ENCODE measurements at places on chromosomes 7 and 10. TPM values are rescaled to one million over a fixed set of nuclear protein-coding genes. Genes with fewer than 3 reads are reported as not detected.

DNA sequence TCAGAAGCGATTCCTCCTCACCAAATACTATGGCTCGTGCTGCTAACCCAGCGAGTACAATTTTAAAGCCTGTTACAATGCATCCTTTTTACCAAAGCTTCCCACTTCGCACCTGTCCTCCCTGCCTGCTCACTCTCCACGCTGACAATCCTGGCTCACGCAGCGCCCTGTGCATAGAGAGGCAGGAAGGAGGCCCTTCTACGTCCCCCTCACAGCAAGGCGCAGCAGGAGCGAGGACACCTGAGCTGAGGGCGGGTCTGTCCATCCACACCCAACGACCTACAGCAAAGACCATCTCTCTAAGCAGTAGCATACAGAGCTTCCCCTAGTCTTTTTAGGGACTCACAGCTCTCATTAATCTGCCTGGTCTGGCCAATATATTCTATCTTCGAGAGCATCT lies 46.0 kb downstream of the MKI67 start:
- peak overlapping the region; percentile 19 for H3K27ac ChIP-seq
- no peak overlapping the region for H3K4me3 ChIP-seq
- H3K4me1 ChIP-seq: no peaks in the 10 kb centered on the region
- no peak for DNase-seq

DNA sequence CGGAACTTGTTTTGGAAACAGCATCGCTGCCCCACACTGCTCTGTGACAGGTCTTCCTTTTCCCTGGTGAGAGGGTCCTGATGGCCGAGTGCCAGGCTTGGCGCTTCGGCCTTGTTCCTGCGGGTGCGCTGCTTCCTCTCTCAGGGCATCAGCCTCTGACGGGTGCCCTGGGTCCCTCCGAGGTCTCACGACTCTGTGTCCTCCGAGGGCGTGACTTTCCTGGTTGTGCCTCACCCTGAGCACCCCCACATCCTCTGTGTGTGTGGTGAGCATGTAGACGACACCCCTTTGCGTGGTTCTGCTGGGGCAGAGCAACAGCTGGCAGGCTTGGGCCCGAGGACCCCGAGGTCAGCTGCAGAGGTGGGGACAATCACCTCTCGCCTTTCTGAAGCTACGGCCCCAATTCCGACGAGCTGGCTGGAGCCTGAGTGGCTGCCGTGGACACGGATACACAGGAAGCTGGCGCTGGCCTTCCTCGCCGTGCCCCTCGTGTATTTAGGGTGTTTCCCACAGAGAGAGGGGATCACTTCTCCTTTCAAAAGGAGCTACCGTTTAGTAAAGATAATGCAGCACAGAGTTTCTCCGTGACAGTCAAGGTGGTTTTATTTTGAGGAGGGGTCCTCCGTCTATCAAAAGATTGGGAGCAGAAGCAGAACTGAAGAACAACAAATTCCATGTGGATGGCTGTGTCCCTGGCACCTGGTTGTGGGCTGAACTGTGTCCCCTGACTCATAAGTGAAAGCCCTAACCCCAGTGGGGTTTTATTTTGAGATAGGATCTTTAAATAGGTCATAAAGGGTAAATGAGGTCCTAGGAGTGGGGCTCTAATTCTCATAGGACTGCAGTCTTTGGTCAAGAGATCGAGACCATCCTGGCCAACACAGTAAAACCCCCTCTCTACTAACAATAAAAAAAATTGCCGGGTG lies 36.2 kb upstream of the PITRM1 start:
- DNase-seq: no peak
- no peaks in the 10 kb centered on the region for H3K36me3 ChIP-seq
- no peaks in the 10 kb centered on the region for H3K4me1 ChIP-seq
- peaks cover 35% of the 10 kb centered on the region for H3K27me3 ChIP-seq
- no peak overlapping the region for H3K27ac ChIP-seq

DNA sequence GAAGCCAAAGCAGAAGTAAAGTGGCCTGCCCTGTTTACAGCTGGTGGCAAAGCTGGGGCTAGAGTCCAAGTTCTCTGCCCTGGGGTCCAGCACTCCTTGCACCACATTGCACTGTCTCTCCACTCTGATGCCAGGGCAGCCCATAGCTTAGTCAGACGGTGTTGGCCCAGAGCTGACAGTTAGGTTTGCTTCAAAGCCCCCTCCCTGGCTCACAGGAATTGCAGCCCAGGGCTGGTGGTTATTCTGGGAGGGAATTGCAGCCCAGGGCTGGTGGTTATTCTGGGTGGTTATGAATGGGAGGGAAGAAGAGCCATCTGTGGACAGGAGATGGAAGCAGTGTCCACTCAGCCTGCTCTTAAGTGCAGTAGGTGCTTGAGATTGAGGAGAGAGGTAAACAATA lies 88.9 kb downstream of the SCRN1 start:
- peaks cover 8% of the 10 kb centered on the region for H3K27me3 ChIP-seq
- peaks cover 3% of the 10 kb centered on the region for H3K36me3 ChIP-seq
- H3K4me3 ChIP-seq: no peak overlapping the region
- peaks cover 5% of the 10 kb centered on the region for H3K4me1 ChIP-seq
- DNase-seq: no peak

DNA sequence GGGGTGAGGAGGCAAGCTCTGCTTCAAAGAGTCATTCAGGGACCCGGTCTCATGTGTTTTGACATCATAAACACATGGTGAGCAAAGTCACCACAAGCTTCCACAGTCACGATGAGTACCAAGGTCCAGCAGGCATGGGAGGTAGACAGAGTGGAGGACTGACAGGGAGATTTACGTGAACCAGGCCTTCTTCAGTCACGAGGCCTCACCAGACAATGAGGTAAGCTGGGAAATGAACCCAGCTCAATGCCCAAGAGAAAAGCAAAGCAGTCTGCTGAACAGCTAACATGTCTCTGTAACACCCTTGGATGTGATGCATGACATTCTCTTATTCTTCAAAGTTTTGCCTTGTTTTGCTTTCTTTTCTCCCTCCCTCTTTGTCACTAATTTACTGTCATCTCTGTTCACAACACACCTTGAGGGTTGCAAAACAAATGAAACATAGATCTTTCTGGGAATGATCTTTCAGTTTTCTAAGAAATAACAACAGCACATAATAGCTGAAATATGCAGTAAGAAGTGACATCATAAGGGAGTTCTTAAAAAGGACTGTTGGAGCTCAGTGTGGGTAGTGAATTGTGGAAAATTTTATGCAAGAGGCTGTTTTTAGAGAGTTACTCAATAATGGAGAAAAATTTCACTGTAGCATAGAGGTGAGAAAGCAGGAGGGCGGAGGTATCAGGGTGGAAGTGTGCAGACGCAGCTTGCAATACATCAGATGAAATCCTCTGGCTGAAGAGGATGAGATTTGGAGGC lies 9.0 kb downstream of the PPP1R17 start:
- no peaks in the 10 kb centered on the region for H3K4me1 ChIP-seq
- no peak overlapping the region for H3K4me3 ChIP-seq
- H3K27me3 ChIP-seq: no peaks in the 10 kb centered on the region
- no peak for DNase-seq

- peak overlapping the region; percentile 49 for H3K27ac ChIP-seq
- no peak overlapping the region for H3K4me3 ChIP-seq
- H3K27me3 ChIP-seq: no peaks in the 10 kb centered on the region
- H3K4me1 ChIP-seq: peaks cover 25% of the 10 kb centered on the region
- H3K36me3 ChIP-seq: peaks cover 23% of the 10 kb centered on the region
Observed at GRCh38 chr7:155769701-155770100, 42.6 kb downstream of the SHH start.

DNA sequence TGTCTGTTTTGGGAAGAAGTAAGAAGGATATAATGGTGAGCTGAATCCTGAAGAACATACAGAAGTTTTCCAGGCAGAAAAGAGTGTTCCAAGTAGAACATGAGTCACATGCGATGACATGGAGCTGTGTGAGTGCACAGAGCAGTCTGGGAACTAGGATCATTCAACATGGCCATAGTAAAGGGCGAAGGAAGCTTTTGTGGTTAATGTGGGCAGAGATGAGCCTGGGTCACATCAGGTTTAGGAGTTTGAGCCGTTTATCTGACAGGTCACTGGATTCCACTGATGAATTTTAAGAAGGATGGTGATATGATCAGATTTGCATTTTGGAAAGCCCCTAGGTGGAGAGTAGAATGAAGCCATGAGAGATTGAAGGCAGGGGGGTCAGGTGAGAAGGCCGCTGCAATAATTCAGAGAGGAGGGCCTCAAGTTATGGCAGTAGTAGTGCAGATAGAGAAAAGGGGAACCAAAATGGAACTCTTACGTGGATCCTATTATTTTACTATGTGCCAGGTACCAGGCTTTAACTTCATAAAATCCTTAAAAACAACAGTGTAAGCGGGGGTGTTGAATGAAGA lies 171.3 kb downstream of the RNLS start:
- H3K4me1 ChIP-seq: peaks cover 9% of the 10 kb centered on the region
- peaks cover 4% of the 10 kb centered on the region for H3K36me3 ChIP-seq
- DNase-seq: no peak
- no peak overlapping the region for H3K27ac ChIP-seq
- no peak overlapping the region for H3K4me3 ChIP-seq

DNA sequence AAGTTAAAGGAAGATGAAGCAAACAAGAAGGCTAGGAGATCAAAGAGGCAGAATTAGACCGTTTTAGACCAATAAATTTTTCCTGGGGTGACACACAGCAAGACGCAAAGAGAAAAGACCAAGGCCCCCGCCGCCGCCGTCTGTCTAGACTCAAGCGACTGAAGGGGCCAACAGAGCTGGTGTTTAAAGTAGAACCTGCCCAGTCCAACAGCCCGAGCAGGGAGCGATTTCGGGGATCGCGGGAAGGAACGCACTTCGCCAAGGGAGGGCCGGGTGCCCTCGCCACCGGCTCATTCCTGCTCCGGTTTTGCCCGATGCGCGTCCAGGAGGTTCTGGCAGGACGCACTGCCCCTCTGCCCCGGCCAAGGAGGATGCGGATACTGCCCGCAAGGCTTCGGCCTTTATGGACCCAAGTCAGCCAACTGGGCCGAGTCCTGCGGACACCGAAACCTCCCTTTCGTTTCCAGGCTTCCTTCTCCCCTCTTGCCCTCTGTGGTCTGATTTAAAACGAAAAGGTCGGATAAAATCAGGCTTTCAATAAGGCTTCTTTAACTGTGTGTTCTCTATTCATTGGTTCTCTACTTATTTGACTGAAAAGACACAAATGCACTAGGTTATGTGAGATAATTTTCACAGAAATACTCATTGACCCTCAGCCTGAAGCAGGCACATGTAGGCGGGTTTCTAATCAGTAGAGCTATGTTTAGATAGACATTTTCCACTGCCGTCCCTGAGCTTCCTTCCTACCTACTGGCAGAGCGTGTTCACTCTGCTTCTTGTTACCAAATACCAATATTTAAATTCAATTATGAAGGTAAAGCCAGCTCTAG lies 2.2 kb upstream of the HOXA7 start:
- peaks cover 26% of the 10 kb centered on the region for H3K4me1 ChIP-seq
- no peaks in the 10 kb centered on the region for H3K36me3 ChIP-seq
- H3K27me3 ChIP-seq: peaks cover 87% of the 10 kb centered on the region
- H3K4me3 ChIP-seq: peak overlapping the region; percentile 18
- no peak for DNase-seq

GRCh38 chr7:22872096-22872807 lies 49.6 kb upstream of the TOMM7 start:
- no peak for DNase-seq
- no peaks in the 10 kb centered on the region for H3K27me3 ChIP-seq
- peaks cover 9% of the 10 kb centered on the region for H3K36me3 ChIP-seq
- no peak overlapping the region for H3K27ac ChIP-seq
- peaks cover 10% of the 10 kb centered on the region for H3K4me1 ChIP-seq
- H3K4me3 ChIP-seq: no peak overlapping the region

DNA sequence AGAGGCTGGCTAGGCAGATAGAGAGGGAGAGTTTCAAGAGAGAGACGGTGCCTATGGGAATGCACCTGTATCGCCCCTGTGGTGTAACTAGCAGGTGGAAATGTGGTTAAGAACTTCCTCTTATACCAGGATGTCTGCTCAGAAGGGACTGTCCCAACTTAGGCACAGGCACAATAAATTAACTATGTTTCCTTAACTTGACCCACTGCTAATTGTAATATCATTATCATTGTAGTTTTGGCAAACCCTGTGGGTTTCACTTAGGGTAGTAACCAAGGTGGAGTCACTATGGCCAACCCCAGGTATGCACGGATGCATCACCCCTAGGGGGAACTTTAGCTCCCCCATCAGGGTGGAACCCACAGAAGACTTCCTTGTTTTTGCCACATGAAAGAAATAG lies 455.7 kb downstream of the DGKB start:
- no peaks in the 10 kb centered on the region for H3K36me3 ChIP-seq
- H3K27ac ChIP-seq: no peak overlapping the region
- no peak overlapping the region for H3K4me3 ChIP-seq
- peaks cover 4% of the 10 kb centered on the region for H3K4me1 ChIP-seq
- no peaks in the 10 kb centered on the region for H3K27me3 ChIP-seq

- H3K4me3 ChIP-seq: peak overlapping the region; percentile 74
- peak overlapping the region; percentile 89 for H3K27ac ChIP-seq
- peaks cover 8% of the 10 kb centered on the region for H3K36me3 ChIP-seq
- H3K4me1 ChIP-seq: peaks cover 29% of the 10 kb centered on the region
- no peak for DNase-seq
Observed at GRCh38 chr10:114024876-114025610, 18.6 kb upstream of the ADRB1 start.

GRCh38 chr10:121262774-121263430 lies 335.3 kb downstream of the FGFR2 start:
- H3K27ac ChIP-seq: no peak overlapping the region
- H3K36me3 ChIP-seq: no peaks in the 10 kb centered on the region
- no peaks in the 10 kb centered on the region for H3K27me3 ChIP-seq
- DNase-seq: no peak
- H3K4me1 ChIP-seq: no peaks in the 10 kb centered on the region
- no peak overlapping the region for H3K4me3 ChIP-seq

DNA sequence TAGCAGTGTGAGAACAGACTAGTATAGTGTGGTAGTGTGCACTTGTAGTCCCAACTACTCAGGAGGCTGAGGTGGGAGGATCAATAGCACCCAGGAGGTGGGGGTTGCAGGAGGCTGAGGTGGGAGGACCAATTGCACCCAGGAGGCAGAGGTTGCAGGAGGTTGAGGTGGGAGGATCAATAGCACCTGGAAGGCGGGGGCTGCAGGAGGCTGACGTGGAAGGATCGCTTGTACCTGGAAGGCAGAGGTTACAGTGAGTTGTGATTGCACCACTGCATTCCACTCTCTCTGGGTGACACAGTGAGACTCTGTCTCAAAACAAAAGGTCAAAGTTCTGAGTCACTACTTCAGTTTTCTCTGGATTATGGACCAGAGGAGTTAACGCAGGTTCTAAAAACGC lies 22.6 kb upstream of the DIP2C start:
- H3K27ac ChIP-seq: no peak overlapping the region
- H3K4me1 ChIP-seq: no peaks in the 10 kb centered on the region
- no peak overlapping the region for H3K4me3 ChIP-seq
- no peak for DNase-seq
- H3K36me3 ChIP-seq: no peaks in the 10 kb centered on the region
- H3K27me3 ChIP-seq: peaks cover 21% of the 10 kb centered on the region

- DNase-seq: no peak
- H3K4me3 ChIP-seq: peak overlapping the region; percentile 85
- H3K27ac ChIP-seq: no peak overlapping the region
- peaks cover 21% of the 10 kb centered on the region for H3K4me1 ChIP-seq
Observed at GRCh38 chr10:24721229-24722106, 2.2 kb downstream of the ARHGAP21 start.

- H3K36me3 ChIP-seq: peaks cover 40% of the 10 kb centered on the region
- peak overlapping the region; percentile 71 for H3K4me3 ChIP-seq
- peak overlapping the region; percentile 83 for H3K27ac ChIP-seq
- DNase-seq: no peak
Observed at GRCh38 chr10:128064970-128065580, 61.1 kb downstream of the MKI67 start.

Gene CFAP70
- 2.2 TPM for total RNA-seq

Gene MMD2
- not detected for total RNA-seq

Gene CPA2
- total RNA-seq: not detected

Gene ZNF804B
- not detected for total RNA-seq

Gene MRLN
- total RNA-seq: not detected

Measured in activated naive CD8-positive, alpha-beta T cell treated with anti-CD3 and anti-CD28 coated beads, Interleukin-2, amount 10 ng/mL, durations not matched to agents 7 days and 5 days (primary cell).